ENCODE measurements at places on chromosomes 13 and 19. TPM values are rescaled to one million over a fixed set of nuclear protein-coding genes. Genes with fewer than 3 reads are reported as not detected.

GRCh38 chr19:5742051-5742450 lies 21.6 kb downstream of the CATSPERD start:
- DNase-seq = no peak

DNA sequence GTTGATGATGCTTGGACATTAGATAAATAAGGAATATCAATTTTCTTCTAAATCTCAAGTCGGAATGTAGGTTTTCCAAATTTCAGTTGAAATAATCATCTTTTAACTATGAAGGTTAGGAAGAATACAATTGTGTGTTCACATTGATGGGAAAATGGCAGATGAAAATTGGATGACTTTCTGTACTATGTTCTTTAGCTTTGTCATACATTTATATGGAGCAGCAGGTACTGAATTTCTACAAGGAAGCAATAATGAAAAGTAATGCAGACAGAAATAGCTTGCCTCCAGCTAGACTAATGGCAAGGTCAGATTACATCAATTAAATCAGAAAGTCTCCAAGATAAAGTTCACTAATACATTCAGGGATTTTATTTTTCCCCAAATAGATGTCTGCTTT lies 1423.7 kb upstream of the PCDH20 start:
- DNase-seq = no peak

DNA sequence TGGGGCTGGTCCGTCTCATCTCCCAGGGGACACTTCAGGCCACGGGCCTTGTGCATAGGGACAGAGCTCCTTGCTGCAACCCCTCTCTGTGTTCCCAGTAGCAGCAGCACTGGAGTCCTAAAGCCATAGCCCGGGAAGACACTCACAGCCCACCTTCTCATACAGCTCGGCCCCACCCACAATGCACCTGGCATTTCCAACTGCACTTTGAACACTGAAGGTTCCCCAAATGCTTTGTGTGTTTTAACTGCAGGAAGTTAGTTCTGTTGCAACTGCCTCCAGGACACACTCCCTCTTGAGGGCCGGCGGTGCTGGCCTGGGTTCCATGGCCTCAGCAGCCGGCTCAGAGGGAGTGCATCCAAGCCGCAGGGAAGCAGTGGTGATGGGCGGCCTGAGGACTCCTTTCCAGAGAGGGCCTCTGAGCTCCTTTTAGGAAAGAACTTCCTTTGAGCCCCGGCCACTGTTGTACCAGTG lies 22.7 kb upstream of the TMEM255B start:
- no peak for DNase-seq

- no peak for DNase-seq
Observed at GRCh38 chr19:49773663-49774350, 7.0 kb downstream of the AP2A1 start.

Gene ATP5F1D
- 221 TPM for total RNA-seq

Gene CYP4F2
- not detected for total RNA-seq

Gene FPR3
- total RNA-seq = not detected

Gene RFPL4A
- total RNA-seq = not detected

Gene ISYNA1
- total RNA-seq = 30.0 TPM

Gene SLITRK6
- not detected for total RNA-seq

Measured in activated CD8-positive, alpha-beta memory T cell treated with anti-CD3 and anti-CD28 coated beads, Interleukin-2, amount 10 ng/mL, durations not matched to agents 7 days and 5 days (primary cell).